ENCODE measurements at places on chromosomes 7 and 10.

DNA sequence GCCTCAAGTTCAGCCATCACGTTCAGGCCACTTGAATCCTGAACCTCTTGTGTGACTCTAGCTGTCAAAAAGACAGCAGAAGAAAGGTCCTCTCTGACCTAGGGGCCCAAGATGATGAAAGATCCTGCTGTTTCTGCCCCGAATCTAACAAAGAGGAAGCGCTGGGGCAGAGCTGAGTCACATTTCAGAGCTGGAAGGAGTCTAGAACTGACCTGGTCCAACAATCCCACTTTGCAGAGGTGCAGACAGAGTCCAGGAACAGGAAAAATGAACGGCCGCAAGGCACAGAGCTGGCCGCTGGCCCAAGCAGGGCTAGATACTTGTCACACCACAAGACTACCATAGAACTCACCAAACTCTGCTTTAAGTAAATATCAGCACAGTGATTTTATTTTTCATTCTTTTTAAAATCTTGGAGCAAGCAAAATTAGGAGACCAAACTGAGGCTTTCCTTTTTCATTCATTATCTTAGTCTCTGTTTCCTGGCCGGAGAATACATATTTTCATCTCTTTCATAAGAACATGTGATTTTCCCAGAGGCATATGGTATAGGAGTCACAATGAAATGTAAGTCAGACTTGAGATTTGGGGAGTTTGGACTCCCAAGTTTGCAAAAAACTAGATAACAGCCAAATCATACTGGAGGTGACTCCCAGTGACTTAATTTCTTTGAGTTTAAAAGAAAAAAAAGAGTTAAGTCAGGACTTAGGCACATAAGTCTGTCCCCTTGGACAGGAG lies 52.8 kb downstream of the CHST15 start:
- no peaks in the 10 kb centered on the region for H3K27me3 ChIP-seq
- H3K27ac ChIP-seq, result no peak overlapping the region
- H3K4me1 ChIP-seq, result no peaks in the 10 kb centered on the region

- H3K4me3 ChIP-seq, result no peak overlapping the region
- no peaks in the 10 kb centered on the region for H3K27me3 ChIP-seq
- DNase-seq, result no peak
- no peaks in the 10 kb centered on the region for H3K36me3 ChIP-seq
These were observed 19.4 kb downstream of the INPP5A start for GRCh38 chr10:132556994-132557441.

DNA sequence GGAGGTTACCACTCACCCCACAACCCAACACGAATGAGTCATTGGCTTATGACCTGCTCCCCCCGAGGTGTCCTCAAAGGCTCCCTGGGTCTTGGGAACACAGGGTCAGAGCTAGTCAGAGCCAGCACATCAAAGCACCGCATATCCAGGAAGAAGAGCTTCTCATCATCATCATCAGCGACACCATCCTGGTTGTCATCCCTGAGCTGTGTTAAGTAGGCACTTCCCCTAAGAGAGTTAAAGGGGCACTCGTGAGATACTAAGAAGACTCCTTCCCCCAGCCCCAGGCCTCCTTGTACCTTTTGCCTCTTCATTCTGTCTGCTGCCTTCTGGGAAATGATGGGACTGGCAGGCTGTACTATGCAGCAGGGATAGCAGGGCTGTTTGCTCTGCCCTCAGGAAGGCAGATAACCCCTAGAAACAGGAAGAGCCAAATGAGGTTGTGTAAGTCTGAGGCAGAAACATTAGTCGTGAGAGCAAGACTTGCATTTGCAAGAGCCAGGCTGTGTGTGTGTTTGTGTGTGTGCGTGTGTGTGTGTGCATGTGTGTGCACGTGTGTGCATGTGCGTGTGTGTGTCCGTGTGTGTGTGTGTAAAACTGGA lies 11.1 kb upstream of the CPA1 start:
- peaks cover 5% of the 10 kb centered on the region for H3K4me1 ChIP-seq
- H3K27ac ChIP-seq, result no peak overlapping the region
- no peaks in the 10 kb centered on the region for H3K36me3 ChIP-seq
- no peak overlapping the region for H3K4me3 ChIP-seq

DNA sequence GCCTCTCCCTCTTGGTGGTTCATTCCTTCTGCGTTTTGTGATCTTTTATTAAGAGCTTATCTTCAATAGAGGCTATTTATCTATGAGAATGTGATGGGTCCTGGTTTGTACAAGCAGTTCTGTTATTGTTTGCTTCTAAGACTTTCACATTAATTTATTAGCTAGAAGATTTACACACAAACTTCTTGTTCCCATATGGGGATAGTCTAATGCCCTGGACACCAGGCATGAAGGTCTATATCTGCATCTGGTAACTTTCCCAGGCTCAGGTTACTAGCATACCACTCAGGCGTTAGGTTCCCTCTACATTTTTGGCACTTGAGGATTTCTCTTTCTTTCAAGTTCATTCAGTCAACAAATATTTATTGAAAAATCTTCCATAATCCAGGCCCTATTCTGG lies 7.7 kb downstream of the XPNPEP1 start:
- H3K36me3 ChIP-seq, result peaks cover 27% of the 10 kb centered on the region
- no peaks in the 10 kb centered on the region for H3K4me1 ChIP-seq
- H3K4me3 ChIP-seq, result no peak overlapping the region
- H3K27ac ChIP-seq, result no peak overlapping the region
- DNase-seq, result no peak

GRCh38 chr10:102696736-102697135 lies 17.5 kb downstream of the ARL3 start:
- peaks cover 38% of the 10 kb centered on the region for H3K36me3 ChIP-seq
- no peaks in the 10 kb centered on the region for H3K4me1 ChIP-seq
- no peak overlapping the region for H3K4me3 ChIP-seq
- no peak overlapping the region for H3K27ac ChIP-seq
- no peak for DNase-seq

DNA sequence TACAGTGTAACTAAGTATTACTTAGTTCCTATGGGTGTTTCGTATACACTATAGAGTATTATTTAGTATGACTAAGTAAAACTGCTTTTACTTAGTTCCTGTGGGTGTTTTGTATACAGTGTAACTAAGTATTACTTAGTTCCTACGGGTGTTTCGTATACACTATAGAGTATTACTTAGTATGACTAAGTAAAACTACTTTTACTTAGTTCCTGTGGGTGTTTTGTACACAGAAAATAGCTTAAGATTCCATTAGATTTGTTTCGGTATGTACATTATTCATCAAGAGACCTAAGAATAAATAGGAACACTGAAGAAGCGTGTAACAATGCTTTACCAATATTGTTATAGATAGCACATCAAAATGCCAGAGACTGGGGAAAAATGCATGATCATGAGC lies 25.0 kb downstream of the IGF2BP3 start:
- no peak overlapping the region for H3K4me3 ChIP-seq
- no peaks in the 10 kb centered on the region for H3K27me3 ChIP-seq
- no peak for DNase-seq
- no peak overlapping the region for H3K27ac ChIP-seq
- H3K4me1 ChIP-seq, result no peaks in the 10 kb centered on the region

- H3K4me1 ChIP-seq, result no peaks in the 10 kb centered on the region
- peaks cover 11% of the 10 kb centered on the region for H3K36me3 ChIP-seq
- H3K27ac ChIP-seq, result no peak overlapping the region
These were observed 9.6 kb upstream of the CYREN start for GRCh38 chr7:135180122-135180521.

- peak overlapping the region; percentile 58 for H3K27ac ChIP-seq
- no peaks in the 10 kb centered on the region for H3K4me1 ChIP-seq
- peak overlapping the region; percentile 92 for H3K4me3 ChIP-seq
These were observed 525 bp upstream of the CHUK start for GRCh38 chr10:100229819-100230422.

- H3K27ac ChIP-seq, result no peak overlapping the region
- no peaks in the 10 kb centered on the region for H3K27me3 ChIP-seq
- DNase-seq, result no peak
- H3K4me1 ChIP-seq, result no peaks in the 10 kb centered on the region
These were observed 5.5 kb downstream of the NOC3L start for GRCh38 chr10:94357193-94357592.

DNA sequence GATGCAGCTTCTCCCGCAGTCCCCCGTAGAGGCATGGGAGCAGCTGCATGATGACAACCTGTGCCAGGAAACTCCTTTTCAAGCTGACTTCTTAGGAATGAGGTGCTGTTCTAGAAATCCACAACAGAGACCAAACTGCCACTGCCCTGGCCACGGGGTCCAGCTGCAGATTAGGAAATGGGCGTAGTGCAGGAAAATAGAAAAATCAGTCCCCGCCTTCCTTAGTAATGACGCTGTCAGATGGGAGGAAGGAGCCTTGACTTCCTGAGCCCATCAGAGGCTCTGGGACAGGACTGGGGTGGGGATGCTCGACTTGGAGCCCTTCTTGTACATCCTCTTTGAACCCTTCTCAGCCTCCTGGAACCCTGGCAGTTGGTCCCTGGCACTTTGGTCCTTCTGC lies 227.8 kb upstream of the GRB10 start:
- no peaks in the 10 kb centered on the region for H3K4me1 ChIP-seq
- H3K4me3 ChIP-seq, result no peak overlapping the region
- no peaks in the 10 kb centered on the region for H3K27me3 ChIP-seq

- H3K27ac ChIP-seq, result no peak overlapping the region
- no peaks in the 10 kb centered on the region for H3K27me3 ChIP-seq
- no peak for DNase-seq
- peaks cover 8% of the 10 kb centered on the region for H3K4me1 ChIP-seq
- no peak overlapping the region for H3K4me3 ChIP-seq
These were observed 50.6 kb upstream of the SMNDC1 start for GRCh38 chr10:110355141-110355831.

- no peaks in the 10 kb centered on the region for H3K4me1 ChIP-seq
- H3K27me3 ChIP-seq, result no peaks in the 10 kb centered on the region
- peak; percentile 33 for DNase-seq
- H3K36me3 ChIP-seq, result no peaks in the 10 kb centered on the region
- no peak overlapping the region for H3K27ac ChIP-seq
These were observed 609.0 kb upstream of the FOXK1 start for GRCh38 chr7:4073052-4073451.

- DNase-seq, result no peak
- no peaks in the 10 kb centered on the region for H3K27me3 ChIP-seq
- no peaks in the 10 kb centered on the region for H3K4me1 ChIP-seq
- H3K4me3 ChIP-seq, result no peak overlapping the region
- H3K36me3 ChIP-seq, result no peaks in the 10 kb centered on the region
- H3K27ac ChIP-seq, result no peak overlapping the region
These were observed 310.9 kb upstream of the NRG3 start for GRCh38 chr10:81564143-81564542.

DNA sequence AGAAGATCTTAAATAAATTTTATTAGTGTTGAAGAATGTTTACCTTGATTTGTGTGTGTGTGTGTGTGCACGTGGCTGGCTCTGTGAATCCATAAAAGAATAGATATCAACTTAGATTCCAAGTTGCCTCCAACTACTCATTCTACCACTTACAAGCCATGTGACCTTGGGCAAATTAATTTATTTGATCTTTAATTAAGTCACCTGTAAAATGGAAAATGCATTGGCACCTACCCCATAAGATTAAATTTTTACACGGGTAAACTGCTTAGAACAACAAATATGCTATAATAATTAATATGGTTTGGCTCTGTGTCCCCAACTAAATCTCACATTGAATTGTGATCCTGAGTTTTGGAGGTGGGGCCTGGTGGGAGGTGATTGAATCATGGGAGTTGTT lies 604.9 kb upstream of the NRG3 start:
- no peak for DNase-seq
- no peak overlapping the region for H3K4me3 ChIP-seq
- H3K4me1 ChIP-seq, result no peaks in the 10 kb centered on the region
- H3K27me3 ChIP-seq, result no peaks in the 10 kb centered on the region
- H3K36me3 ChIP-seq, result no peaks in the 10 kb centered on the region

GRCh38 chr10:55858730-55859129 lies 502.3 kb downstream of the ZWINT start:
- no peaks in the 10 kb centered on the region for H3K27me3 ChIP-seq
- DNase-seq, result no peak
- no peak overlapping the region for H3K27ac ChIP-seq
- no peaks in the 10 kb centered on the region for H3K4me1 ChIP-seq

GRCh38 chr10:77310288-77310840 lies 327.2 kb downstream of the KCNMA1 start:
- no peak for DNase-seq
- no peak overlapping the region for H3K27ac ChIP-seq
- H3K4me3 ChIP-seq, result no peak overlapping the region
- peaks cover 17% of the 10 kb centered on the region for H3K27me3 ChIP-seq
- no peaks in the 10 kb centered on the region for H3K36me3 ChIP-seq

GRCh38 chr10:63213489-63213888 lies 80.4 kb downstream of the NRBF2 start:
- no peak for DNase-seq
- H3K4me1 ChIP-seq, result no peaks in the 10 kb centered on the region
- no peaks in the 10 kb centered on the region for H3K27me3 ChIP-seq
- H3K27ac ChIP-seq, result no peak overlapping the region
- peaks cover 77% of the 10 kb centered on the region for H3K36me3 ChIP-seq

DNA sequence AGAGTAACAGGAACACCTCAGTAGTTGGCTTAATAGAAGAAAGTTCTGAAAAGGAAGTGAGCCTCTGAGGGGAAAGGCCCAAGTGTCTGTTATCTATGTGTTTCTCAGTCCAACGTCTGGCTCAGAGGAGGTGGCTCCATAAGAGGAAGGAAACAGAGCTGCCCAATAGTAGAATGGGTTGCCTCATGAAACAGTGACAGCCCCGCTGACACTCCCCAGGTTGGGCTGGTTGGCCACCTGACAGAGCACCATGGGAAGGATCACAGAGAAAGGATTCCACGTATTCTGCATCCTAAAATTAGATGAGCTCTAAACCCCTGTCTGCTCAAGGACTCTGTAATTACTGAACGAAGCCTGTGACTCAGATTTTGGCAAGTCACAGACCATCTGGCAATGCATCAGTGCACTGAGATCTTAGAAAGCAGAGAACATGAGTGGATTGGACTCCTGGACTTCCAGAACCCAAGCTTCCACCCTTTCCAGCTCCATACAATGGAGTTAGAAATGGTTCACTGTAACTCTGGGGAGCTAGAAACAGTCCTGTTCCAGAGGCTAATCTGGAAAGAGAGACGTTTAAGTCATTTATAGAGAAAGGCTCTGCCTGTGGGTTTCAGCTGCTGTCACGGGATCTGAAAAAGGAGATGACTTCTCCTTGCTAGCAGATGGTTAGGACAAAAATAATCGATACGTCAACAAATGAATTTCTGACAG lies 2.9 kb downstream of the PKD2L1 start:
- no peaks in the 10 kb centered on the region for H3K4me1 ChIP-seq
- no peak for DNase-seq
- H3K4me3 ChIP-seq, result no peak overlapping the region
- peaks cover 77% of the 10 kb centered on the region for H3K27me3 ChIP-seq
- H3K36me3 ChIP-seq, result no peaks in the 10 kb centered on the region

- H3K4me3 ChIP-seq, result no peak overlapping the region
- no peak for DNase-seq
- no peaks in the 10 kb centered on the region for H3K4me1 ChIP-seq
- H3K27me3 ChIP-seq, result no peaks in the 10 kb centered on the region
- H3K27ac ChIP-seq, result no peak overlapping the region
These were observed 99.6 kb upstream of the LYZL1 start for GRCh38 chr10:29189256-29189655.

GRCh38 chr10:73408061-73408460 lies 5.8 kb downstream of the ANXA7 start:
- H3K4me3 ChIP-seq, result no peak overlapping the region
- no peak overlapping the region for H3K27ac ChIP-seq
- peaks cover 22% of the 10 kb centered on the region for H3K36me3 ChIP-seq
- no peaks in the 10 kb centered on the region for H3K4me1 ChIP-seq

Measured in endodermal cell (in vitro differentiated cells).